AG09309 (cell line): ENCODE measurements at places on chromosomes 5 and 9.

- no peak for DNase-seq
These were observed 9.3 kb downstream of the SLC46A2 start for GRCh38 chr9:112881331-112881730.

DNA sequence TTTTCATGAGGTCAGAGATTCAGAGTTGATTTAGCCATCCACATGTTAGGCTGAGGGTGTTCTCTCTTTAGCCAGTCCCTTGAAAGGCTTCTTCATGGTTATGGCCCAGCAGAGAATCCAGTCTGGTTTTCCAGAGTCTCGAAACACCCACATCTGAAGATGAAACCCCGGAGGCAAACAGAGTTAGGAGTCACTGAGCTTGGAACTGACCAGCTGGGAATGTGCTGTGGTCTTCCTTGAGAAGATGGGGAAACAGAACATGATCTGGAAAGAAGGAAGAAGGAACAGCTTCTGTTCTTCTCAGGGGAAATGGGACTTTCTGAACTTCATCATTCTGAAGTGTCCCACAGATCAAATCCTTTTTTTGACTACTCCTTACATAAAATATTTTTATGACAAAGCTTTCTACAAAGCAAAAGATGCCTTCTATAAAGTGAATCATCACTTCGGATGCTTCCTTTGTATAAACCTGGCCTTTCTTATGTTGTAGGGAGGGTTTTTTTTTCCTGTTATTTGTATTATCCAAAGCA, 45.4 kb downstream of the ZNF618 start:
- DNase-seq, result no peak

- no peak for DNase-seq
These were observed 33.5 kb upstream of the SAP30L start for GRCh38 chr5:154412316-154412715.

DNA sequence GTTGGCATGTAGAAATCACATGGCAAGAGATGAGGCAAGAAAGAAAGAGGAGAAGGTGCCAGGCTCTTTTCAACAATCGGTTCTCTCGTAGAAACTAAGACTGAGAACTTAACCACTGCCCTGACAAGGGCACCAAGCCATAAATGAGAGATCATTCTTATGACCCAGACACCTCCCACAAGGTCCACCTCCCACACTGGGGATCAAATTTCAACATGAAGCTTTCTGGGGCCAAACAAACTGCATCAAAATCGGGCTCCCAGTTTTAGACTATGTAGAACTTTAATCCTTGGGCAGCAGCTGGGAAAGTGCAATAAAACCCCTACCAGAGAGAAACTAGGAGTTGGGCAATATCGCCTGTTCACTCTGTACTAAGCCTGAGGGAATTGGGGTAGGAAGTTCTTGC, 150.2 kb upstream of the CCDC152 start:
- no peak for DNase-seq

- DNase-seq, result no peak
These were observed 39.2 kb upstream of the NEK6 start for GRCh38 chr9:124218438-124218982.

GRCh38 chr5:25091921-25092320, 447.1 kb upstream of the CDH10 start:
- no peak for DNase-seq

GRCh38 chr9:8494571-8494970, 695.0 kb upstream of the DMAC1 start:
- DNase-seq, result no peak

DNA sequence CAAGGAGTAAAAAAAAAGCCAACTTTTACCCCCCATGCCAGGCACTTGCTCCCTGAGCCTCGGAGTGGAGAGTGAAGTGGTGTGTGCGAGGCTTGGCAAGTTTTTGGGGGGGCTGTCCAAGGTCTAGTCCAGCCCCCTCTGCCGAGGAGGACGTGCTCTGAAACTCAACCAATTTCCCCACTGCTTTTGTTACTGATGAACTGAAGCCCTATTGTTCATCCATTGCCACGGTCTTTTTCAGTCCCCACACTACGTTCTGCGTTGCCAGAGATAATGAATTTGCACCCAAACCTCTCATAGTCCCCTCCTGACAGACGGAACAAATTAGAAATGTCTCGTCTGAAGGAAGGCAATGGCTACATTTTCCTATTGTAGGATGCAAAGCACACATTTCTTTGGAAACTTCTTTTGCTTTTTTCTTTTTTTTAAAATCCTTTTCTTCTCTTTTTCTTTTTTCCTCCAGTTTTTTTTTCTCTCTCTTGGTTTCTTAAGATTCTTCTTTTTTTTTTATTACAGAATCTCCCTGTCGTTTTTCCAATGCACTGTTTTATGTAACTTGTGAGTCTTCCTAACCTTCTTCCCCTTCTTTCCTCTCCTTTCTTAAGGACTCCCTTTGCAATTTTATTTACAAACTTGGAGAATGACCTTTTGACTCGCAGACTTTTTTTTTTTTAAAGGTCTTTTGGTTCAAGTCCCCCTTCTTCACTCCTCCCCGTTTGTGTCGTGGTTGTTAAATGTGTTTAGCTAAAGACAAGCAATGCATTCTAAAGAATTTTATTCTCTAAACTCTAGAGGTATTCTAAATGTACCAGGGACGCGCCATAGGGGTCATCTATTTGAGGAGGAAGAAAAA, 209.5 kb downstream of the MEF2C start:
- DNase-seq, result no peak

DNA sequence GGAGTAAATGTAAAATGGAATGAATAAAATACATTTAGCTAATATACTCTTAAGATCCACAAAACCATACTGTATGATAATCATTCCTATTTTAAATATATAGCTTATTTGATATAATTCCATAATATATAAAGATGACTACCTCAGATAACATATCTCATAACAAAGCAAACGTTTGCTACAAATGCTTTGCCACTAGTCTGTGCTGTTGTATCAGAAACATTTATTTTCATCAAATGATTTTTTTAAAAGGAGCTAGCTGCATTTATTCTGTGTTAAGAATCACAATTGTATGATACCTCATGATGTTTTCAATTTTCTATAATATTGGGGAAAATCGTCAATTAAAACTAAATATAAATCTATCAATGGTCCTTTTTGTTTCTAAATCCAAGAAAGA, 567.2 kb downstream of the PTPRD start:
- no peak for DNase-seq

DNA sequence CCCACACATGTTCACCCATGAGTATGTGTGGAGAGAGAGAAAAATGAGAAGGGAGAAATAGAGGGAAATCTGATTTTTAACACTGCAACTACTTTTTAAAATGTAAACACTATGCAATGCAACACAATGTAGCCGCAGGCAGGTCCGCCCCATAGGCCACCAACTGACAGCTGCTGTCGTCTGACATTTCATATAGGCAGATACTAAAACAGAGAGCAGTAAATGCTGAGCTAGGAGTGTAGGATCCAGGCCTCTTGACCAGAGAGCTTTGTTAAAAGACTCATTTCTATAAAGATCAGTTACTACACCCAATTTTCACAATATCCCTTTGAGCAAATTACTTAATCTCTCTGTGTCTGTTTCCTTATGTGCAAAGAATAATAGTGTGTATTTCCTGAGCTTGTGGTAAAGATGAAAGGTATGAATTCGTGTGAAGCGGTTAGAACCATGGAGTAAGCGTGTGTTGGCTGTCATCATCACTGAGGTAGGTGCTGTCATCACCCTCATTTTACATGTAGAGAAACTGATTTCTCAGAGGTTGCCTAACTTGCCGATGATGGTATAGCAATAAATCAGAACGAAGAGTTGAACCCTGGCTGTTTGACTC, 55.2 kb upstream of the PDE8B start:
- no peak for DNase-seq

DNA sequence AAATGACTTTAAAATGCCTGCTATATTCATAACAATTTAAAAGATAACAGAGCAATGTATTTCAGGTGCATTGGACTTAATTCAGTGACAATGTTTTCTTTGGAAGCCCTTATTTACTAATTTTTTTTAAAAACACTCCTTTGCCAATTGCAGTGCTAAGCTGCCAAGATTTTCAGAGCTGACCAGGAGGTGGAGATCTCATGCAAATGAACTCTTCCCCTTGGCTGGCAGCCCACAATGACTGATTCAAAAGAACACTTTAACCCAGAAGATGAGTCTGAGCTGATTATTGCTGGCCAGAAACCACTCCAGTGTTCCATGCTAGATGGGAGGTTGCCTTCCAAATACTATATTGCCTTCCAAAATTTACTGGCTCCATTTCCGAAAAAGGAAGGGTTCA, 128.3 kb upstream of the CCNH start:
- DNase-seq, result peak; percentile 0

GRCh38 chr5:134125039-134126015, 10.8 kb downstream of the TCF7 start:
- DNase-seq, result peak; percentile 92

GRCh38 chr5:177421062-177421798, 5.2 kb upstream of the GRK6 start:
- DNase-seq, result no peak

GRCh38 chr5:88049737-88050136, 218.9 kb downstream of the TMEM161B start:
- no peak for DNase-seq

DNA sequence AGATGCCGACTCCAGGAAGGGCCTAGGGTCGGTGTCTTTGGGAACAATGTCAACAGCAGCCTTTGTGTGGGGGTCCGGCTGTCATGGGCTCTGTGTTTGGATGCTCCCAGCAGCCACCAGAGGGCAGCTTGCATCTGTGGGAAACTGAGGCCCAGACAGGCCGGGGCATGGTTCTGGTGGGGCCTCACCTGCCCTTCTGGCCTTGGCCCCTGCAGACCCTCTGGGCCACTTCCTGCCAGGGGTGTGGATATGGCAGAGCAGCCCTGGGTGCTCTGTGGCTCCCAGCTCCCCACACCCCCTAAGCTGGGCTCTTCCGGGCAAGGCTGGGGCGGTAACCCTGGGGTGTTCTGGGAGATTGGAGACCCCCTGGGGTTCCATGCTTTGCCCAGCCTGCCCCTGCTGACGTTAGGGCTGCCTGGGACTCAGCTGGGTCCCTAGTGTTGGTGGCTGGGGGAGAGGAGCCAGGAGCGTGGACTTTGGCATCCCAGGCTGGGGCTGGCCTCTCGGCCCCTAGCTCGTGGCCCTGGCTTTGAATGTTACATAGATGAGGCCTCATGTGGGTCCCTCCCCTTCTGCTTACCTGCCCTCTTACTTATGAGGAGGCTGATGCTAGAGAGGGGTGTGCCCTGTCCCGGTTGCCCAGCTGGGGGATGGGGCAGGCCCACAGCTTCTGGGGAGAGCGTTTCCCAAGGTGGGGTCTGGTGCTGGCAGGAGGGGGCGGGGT, 38.3 kb downstream of the RXRA start:
- no peak for DNase-seq

- DNase-seq, result no peak
These were observed 26.1 kb upstream of the PSD2 start for GRCh38 chr5:139769477-139769876.

- no peak for DNase-seq
These were observed 16.6 kb downstream of the WWC1 start for GRCh38 chr5:168307925-168308584.

- no peak for DNase-seq
These were observed 23.5 kb downstream of the SAXO1 start for GRCh38 chr9:19009391-19009965.

DNA sequence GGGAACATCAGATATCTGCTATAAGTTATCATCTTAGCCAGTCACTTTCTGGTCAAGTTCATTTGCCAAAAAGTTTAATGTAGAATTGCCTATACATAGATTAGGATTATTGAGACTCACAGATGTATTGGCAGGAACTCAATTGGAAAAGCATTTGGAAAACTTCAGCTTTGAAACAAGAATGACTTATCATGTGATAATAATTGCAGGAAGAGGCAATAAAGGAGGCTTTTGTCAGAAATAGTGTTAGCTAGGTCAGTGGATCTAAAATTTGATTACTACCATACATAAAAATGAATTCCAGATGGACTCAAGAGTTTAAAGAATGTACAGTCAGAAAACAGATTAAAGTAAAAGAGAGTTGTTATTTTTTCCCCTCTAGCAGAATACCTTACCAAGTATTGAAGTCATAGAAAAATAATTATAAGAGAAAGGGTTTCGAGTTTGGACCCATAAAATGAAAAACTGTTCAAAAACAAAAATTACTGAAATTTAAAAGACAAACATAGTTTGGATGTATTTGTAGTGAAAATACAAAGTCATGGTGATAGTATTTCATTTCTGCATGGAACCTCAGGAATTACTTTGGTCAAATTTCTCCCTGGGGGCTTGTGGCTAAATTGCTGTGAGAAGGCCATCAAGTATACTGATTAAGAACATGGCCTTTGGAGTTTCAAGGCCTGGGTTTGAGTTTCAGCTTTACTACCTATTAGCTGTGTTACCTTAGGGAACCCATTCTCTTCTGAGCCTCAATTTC, 159.9 kb downstream of the TMEM38B start:
- no peak for DNase-seq

GRCh38 chr5:35046774-35047173, 975 bp downstream of the AGXT2 start:
- peak; percentile 94 for DNase-seq

DNA sequence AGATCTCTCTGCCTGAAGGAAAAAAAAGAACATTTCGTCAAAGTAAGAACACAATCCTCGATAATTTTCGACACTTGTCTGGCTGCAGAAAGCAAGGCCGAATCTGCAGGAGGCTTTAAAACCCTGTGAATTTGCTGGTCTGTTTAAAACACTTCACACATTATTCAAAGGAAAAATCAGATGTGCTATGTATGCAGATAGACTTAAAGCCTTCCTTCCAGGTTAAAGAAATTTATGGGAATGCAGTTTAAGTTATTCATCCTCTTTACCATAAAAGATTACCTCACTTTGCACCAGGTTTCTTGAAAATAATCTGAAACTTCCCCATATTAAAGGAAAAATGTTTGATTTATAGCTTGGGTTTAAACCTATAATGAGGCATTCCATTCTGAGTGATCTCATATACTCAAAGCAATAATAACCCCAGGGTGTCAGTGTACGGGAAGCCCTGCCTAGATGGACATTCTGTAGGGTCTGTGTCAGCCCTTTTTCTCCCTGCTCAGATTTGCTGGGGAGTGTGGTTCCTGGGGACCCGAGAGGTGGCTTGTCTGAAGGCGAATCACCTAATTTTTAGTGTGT, 323.5 kb upstream of the SLC24A2 start:
- no peak for DNase-seq

DNA sequence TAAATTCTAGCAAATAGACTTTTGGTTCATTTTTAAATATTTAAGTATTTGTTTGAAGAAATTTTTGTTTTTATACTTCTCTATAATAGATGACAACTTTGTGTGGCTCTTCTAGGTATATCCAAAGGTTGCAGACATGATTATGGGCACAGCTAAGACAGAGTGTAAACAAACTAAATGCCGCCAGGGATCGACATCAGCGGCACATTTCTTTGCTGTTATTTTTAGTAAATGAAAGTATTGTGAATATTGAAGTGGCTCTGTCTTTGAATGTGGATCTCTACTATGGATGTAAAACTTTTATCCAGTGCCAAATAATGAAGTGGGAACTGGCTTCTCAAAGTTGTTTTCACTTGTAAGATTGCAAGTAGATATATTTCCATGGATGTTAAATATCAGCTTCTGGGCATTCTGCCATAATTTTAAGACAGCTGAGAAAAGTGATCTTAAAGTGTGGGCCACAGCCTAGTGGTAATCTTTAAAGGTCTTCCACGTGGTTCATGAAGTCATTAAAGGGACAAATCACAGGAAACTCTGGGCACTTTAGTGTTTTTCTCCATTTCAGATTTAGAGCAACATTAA, 589.9 kb downstream of the ZNF608 start:
- DNase-seq, result no peak

- no peak for DNase-seq
These were observed 40.3 kb upstream of the BARHL1 start for GRCh38 chr9:132541870-132542830.

GRCh38 chr9:27033815-27034403, 28.4 kb upstream of the LRRC19 start:
- peak; percentile 20 for DNase-seq
